Neural crest cell (in vitro differentiated cells): ENCODE measurements at places on chromosomes 5 and 9. TPM values are rescaled to one million over a fixed set of nuclear protein-coding genes. Genes with fewer than 3 reads are reported as not detected.

Gene GABRA1
- not detected in 2 replicates for total RNA-seq

Gene FBXL7
- total RNA-seq = 20.7 and 20.8 TPM in 2 replicates

Gene SOX30
- not detected in 2 replicates for total RNA-seq

Gene MEGF9
- 22.2 and 23.3 TPM in 2 replicates for total RNA-seq

Gene LCN2
- not detected in 2 replicates for total RNA-seq
